ENCODE measurements at places on chromosomes 13 and 19. TPM values are rescaled to one million over a fixed set of nuclear protein-coding genes. Genes with fewer than 3 reads are reported as not detected.

IZUMO1 gene
- 2.0 TPM for total RNA-seq

ZFP28 gene
- 5.6 TPM for total RNA-seq

DNA sequence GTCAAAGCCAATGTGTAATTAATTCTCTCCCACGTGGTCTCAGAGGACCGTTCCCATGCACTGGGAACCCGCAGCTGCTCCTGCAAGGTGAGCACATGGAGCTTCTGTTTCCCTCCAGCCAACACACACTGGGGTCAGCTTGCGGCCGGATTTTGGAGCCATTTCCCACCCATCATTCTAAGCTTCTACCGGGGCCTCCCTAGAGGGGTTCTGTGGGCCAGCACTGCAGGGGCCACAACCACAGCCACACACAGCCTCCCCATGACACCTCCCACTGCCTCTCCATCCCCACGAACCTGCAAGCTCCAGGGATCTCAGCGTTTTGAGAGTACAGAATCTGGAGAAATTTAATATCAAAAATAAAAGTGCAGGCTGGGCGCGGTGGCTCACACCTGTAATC lies 120.7 kb upstream of the SOX1 start:
- peak; percentile 41 for DNase-seq

GRCh38 chr19:33449799-33450198 lies 71.8 kb downstream of the PEPD start:
- no peak for DNase-seq

DNA sequence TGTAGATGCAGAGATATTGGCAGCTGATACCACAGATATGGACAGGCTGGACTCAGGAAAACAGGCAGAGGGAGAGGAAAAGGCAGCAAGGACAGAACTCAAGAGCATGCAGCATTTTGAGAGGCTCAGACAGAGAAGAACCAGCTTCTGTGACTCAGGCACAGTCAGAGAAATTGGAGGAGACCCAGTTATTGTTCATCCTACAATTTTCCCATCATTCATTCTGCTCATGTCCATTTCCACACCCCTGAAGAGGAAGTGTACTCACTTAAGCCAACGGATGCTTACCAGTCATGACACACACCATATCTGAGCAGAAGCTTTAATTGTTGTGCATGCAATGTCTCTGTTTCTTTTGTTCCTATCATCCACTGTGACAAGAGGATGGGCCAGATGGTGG lies 359.8 kb upstream of the HTR2A start:
- no peak for DNase-seq

DNA sequence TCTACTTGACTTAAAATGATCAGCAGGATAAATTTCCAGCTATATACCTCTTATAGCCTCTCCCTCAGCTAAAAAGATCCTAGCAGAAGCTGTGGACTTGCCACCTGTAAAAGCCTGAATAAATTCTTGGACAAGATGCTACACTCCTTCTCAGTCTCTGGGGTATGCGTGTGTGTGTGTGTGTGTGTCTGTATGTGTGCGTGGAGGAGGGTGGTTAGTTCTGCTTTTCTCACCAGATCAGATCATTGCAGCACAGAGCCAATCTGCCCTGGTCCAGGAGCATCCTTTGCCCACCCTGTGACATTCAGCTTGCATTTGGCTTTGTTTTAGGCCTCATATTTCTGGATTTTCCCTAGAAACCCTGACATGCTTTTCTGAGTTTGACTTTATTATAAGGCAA lies 438.3 kb downstream of the RFC3 start:
- DNase-seq, result no peak

Data from mesenteric fat pad (tissue), 1 donor.